ENCODE measurements at places on chromosomes 16 and 17.

DNA sequence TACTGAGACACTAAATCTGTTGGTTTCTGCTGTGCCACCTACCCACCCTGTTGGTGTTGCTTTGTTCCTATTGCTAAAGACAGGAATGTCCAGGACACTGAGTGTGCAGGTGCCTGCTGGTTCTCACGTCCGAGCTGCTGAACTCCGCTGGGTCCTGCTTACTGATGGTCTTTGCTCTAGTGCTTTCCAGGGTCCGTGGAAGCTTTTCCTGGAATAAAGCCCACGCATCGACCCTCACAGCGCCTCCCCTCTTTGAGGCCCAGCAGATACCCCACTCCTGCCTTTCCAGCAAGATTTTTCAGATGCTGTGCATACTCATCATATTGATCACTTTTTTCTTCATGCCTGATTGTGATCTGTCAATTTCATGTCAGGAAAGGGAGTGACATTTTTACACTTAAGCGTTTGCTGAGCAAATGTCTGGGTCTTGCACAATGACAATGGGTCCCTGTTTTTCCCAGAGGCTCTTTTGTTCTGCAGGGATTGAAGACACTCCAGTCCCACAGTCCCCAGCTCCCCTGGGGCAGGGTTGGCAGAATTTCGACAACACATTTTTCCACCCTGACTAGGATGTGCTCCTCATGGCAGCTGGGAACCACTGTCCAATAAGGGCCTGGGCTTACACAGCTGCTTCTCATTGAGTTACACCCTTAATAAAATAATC lies 14.6 kb downstream of the STH start:
- DNase-seq: peak; percentile 78

DNA sequence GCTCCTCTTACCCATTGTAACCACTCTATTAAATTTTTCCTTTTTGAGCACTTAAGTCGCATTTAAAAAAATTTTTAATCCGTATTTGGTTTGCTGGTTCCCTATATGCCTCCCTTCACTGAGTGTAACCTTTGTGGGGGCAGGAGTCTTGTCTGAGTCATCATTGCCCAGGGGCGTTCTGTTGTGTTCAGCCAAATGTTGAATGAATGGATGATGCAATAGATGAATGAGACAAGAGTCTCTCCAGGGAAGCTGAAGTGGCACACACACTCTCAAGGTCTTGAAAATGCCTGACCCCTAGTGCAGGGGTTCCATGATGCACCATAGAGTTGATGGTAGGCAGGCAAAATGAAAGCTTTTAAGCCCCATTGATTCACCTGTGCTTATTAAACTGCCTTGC lies 123.0 kb upstream of the RBFOX1 start:
- DNase-seq: no peak

DNA sequence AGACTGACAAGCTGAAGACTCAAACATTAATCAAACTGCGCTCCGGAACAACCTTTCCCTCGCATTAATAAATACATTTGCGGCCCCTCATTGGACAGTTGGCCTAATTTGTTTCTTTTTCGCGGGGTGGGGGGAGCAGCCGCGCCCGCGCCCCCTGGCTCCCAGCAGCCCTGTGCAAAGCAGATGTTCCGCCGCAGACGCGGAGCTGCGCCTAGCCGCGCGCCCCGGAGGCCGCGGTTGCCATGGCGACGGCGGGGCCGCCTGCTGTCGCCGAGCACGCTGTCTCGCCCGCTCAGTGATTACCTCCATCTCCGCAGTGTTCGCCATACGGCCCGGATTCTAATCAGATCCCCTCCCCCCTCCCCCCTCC lies 25.5 kb downstream of the COPZ2 start:
- DNase-seq: peak; percentile 58

GRCh38 chr17:35460354-35460851 lies 11.8 kb upstream of the SLFN13 start:
- no peak for DNase-seq

GRCh38 chr17:49935526-49936210 lies 33.3 kb upstream of the DLX4 start:
- DNase-seq: no peak

- DNase-seq: peak; percentile 85
Measured at GRCh38 chr16:84834403-84834772, 14.6 kb downstream of the CRISPLD2 start.

GRCh38 chr17:36529121-36529520 lies 5.5 kb downstream of the MYO19 start:
- peak; percentile 10 for DNase-seq

- no peak for DNase-seq
Measured at GRCh38 chr16:84732674-84733352, 33.0 kb downstream of the USP10 start.

- no peak for DNase-seq
Measured at GRCh38 chr16:27439271-27440018, 37.5 kb downstream of the IL21R start.

DNA sequence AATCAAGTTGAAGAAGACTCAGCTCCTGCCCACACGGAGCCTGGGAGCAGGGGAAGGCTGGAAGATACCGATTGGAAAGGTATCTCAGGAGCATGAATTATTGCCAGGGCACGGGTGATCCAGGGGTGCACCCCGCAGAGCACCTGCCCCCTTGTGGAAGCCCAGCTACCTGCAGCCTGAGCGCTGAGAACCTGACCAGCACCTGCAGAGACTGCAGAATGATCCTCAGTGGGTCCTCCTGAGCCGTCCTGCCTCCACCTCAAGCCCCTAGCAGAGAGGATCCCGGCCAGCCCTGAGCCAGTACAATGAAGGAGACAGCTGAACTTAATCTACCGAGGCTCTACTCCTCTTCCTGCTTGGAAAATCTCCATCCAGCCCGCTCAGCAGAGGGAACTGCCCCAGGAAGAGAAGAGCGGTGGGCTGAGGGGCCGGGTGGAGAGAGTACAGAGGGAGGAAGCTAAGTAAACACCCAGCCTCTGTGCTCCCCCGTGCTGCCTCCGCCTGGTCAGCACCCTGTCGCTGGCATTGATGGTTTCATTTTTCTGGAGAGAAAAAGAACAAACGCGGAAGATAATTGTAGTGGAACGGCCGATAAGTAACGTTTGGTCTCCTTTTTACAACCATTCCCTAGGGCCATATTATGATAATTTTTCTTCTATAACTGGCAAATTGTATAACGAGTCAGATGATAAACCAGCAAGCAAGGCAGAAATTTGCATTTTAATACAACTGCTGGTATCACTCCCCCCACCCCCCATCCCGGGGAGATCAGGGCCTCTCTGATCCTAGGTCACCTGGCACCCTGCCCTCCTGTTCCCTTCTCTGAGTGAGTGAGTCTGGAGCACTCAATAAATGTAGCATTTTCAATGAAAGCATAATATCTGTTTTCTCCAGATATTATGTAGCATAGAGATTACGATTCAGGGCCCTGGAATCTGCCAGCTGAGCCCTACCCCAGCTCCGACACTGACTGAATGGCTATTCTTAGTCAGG lies 204.5 kb upstream of the RPL38 start:
- no peak for DNase-seq

DNA sequence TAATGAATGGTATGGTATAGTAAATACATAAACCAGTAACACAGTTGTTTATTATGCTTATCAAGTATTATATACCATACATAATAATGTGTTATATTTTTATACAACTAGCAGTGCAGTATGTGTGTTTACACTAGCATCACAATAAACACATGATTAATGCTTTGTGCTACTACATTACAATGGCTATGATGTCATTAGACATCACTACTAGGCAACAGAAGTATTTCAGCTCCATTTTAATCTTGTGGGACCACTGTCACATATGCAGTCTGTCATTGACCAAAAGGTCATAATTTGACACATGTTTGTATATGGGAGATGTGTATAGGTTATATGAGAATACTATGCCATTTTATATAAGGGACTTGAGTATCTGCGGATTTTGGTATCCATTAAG lies 32.7 kb downstream of the TRIM37 start:
- DNase-seq: no peak

GRCh38 chr17:55606488-55606815 lies 95.2 kb upstream of the SMIM36 start:
- no peak for DNase-seq
